Renal cortical epithelial cell (primary cell): ENCODE measurements at places on chromosomes 1 and 21.
A peak's percentile ranks its signal among the peaks of the same experiment; 100 is the strongest.

DNA sequence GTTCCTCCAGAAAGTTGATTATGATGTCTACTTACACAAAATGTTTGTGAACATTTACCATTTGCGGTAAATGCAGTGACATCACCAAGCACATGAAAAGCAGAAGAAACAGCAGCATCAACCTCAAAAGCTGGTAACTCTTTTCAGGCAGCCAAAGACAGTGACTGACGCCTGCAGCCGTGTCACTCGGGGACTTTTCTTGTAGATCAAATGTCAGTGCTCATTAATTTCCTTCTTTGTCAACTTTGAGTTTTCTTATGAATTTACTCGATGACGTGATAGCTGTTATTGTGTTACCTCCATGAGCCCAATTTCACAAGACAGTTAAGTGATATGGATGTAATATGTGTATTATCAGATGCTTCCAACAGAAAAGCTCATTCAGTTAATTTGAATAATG, 92.5 kb downstream of the RIPK4 start:
- DNase-seq = no peak

GRCh38 chr21:32426592-32427051, 14.1 kb downstream of the EVA1C start:
- peak; percentile 11 for DNase-seq

DNA sequence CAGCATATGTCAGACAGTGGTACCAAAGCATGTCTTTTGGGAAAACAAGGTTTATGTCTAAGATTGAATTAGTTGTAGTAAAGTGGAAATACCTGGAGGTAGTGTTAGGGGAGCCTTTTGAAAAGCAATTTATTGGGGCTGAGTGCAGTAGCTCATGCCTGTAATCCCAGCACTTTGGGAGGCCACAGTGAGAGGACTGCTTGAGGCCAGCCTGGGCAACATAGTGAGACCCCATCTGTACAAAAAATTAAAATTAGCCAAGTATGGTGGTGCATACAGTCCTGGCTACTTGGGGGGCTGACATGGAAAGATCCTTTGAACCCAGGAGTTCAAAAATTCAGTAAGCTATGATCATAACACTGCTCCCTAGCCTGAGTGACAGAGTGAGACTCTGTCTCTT, 7.3 kb downstream of the ZMPSTE24 start:
- DNase-seq = no peak

DNA sequence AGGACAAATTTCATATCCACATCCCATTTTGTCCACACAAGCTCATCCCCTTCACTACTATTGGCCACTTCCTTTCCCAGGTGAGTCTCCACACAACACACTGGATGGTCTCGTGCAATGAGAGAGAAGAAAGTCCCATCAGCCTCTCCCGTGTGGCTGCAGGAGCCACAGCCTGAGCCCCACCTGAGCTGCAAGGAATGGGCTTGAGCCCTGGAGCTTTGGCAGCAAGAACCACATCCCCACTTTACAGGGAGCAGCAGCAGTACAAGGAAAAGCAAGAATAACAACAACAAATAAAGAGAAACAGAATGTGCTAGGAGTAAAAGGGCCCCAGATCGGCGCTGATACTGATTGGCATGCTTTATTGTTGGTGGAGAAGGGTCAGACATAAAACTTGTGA, 117.7 kb downstream of the TPTE start:
- no peak for DNase-seq

GRCh38 chr1:174005032-174005431, 17.1 kb downstream of the RC3H1 start:
- DNase-seq = peak; percentile 30

DNA sequence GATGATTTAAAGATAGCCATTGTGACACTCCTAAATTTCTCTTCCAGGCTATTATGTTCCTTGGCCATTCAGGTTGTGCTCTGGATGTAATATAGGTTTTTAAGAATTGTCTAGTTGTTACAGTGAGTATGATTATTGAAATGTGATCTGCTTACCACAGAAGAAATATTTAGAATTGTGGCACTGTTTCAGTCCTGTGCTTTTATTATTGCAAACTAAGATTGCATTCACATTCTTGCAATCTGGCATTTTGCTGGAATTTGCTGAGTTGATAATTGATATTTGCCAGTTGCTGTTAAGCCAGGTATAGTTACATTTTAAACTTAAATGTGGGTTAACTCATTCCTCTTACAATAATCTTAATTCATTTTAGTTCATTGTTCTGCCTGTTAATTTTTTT, 22.3 kb downstream of the EXO1 start:
- peak; percentile 25 for DNase-seq

GRCh38 chr1:34452451-34452850, 275.7 kb downstream of the C1orf94 start:
- DNase-seq = no peak

DNA sequence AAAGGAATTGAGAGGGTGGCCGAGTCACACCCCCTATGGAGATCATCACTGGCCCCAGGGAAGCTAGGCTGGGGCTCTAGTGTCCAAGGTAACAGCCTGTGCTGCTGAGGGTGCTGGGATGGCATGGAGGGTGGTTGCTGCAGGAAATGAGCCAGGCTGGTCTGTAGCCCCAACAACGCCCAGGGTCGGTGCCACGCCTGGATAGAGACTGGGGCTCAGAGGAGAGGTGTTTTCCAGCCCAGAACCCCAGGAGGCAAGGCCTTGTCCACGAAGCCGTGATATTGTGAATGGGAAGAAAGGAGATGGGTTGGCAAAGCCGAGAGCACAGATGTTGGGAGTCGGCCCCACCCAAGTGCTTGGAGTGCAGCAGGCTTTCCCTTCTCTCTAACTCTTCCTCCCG, 68.9 kb upstream of the ACTRT2 start:
- DNase-seq = no peak

DNA sequence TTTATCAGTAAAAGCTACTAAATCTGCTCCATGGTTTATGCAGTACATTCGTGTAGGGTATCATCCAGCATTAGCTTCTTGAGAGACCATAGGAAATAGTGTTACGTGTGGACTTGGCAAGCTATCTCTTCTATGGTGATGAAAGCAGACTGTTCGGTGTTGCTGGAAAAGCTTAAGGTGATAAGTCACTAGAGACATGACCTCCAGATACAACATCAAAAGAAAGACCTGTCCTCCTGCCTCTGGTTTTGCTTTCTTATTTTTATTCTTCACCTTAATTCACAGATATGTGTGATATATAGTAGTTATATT, 53.5 kb upstream of the S1PR1 start:
- no peak for DNase-seq

DNA sequence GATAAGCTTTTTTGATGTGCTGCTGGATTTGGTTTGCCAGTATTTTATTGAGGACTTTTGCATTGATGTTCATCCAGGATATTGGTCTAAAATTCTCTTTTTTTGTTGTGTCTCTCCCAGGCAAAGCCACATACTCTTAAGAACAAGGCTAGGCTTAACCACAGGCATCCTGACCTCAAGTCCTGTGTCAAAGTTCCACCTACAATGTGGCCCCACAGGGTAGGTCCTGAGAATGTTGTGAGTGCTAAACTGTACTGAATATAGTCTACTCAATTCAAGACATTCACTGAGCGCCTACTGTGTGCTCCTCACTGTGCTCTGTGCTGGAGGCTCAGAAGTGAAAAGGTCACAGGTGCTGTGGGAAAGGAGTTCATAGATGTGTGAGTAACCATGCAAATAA, 20.6 kb downstream of the DDAH1 start:
- peak; percentile 80 for DNase-seq

- no peak for DNase-seq
Observed at GRCh38 chr1:157967205-157967604, 26.2 kb upstream of the KIRREL1 start.

- DNase-seq = peak; percentile 48
Observed at GRCh38 chr1:9373619-9374018, 80.9 kb downstream of the SPSB1 start.

- DNase-seq = no peak
Observed at GRCh38 chr1:213484333-213484732, 433.3 kb downstream of the RPS6KC1 start.

- no peak for DNase-seq
Observed at GRCh38 chr1:21687081-21687529, 17.9 kb upstream of the RAP1GAP start.

GRCh38 chr1:245277276-245277675, 122.5 kb downstream of the KIF26B start:
- DNase-seq = no peak

- DNase-seq = no peak
Observed at GRCh38 chr1:164725401-164725800, 166.4 kb downstream of the PBX1 start.

DNA sequence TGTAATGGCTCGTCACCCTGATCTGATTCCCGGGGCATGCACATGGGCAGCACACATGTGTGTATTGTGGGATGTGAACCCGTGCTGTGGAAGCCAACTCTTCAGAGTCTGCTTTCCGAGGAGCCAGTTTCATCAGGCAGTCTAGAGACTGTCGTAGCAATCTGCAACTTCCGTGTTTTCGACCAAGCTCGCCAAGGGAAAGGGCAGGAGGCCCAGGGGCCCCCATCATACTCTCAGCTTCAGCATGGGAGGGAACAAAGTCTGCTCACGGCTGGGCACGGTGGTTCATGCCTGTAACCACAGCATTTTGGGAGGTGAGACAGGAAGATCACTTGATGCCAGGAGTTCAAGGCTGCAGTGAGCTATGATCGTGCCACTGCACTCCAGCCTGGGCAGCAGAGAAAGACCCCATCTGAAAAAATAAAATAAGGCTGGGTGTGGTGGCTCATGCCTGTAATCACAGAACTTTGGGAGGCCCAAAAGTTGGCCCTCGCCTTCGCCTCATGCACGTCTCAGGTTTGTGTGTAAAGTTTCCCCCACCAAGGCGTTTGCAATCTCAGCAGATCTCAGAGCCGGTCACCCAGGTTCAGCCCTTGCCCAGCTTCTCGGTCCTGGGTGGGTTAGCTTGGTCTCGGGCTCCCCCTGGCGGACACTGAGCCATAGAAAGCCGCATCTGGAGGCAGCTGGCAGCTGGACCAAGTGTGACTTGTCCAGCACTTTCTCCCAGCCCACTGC, 48.5 kb upstream of the SLC25A33 start:
- DNase-seq = peak; percentile 59

- no peak for DNase-seq
Observed at GRCh38 chr1:176177764-176178163, 29.3 kb downstream of the COP1 start.

DNA sequence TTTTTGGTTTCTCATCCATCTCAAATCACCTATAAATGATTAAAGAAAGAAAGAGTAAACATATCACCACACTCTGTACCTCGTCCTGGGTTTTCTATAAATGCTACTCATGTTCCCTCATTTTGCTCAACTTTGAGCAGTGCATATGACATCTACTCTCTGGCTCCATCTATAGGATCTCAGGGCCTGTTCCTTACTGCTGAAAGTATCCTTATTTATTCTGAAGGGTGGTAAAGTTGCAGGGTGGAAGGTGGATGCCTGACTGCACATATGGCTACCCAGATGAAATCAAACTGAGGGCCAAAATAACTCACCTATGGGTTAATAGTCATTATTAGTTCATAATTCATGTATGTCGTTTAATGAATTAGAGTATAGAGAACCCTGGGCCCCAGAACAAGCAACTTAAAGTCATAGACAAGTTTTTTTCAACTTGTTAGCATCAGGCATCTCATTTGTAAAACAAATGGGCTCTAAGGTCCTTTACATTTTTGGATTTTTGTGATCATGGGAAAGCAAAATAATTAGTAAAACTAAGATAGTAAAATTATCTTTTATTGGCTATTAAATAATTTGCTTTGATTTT, 46.5 kb downstream of the NCF2 start:
- DNase-seq = peak; percentile 76

DNA sequence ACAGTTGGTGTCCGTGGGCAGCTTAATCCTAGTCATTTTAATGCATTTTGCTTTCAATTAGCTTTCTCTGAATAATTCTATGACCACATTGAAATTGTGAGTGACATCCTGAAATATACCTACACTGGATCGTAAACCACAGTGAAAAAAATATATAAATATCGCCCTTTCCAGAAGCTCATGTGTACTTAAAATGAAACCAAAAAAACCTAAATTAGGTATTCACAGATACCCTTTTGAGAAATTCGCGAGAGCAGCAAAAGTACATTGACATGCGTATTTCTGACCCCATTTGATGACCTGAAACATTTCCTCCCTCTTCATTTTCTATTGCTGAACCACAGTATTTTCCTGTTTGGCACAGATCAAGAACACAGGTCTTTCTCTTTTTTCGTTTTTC, 253.8 kb downstream of the LTN1 start:
- DNase-seq = no peak

DNA sequence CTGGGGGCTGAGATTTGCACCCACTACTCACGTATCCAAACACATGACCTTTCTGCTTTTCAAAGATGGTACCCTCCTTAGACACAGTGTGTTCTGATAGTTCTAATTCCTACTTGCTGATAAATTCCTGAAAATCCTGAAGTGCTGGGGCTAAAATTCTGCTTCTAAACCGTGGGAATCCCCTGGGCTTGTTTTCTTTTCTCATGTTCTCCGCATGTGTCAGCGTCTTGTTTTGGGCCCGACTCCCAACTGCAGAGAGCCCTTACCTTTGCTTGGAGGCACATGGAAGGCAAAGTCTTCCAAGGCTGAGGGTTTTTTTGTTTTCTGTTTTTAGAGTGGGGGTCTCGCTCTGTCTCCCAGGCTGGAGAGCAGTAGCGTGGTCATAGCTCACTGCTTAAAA, 27.2 kb downstream of the PSMG1 start:
- no peak for DNase-seq
